ENCODE measurements at places on chromosomes 4 and X.

- peaks cover 32% of the 10 kb centered on the region for H3K36me3 ChIP-seq
- H3K4me1 ChIP-seq: peaks cover 6% of the 10 kb centered on the region
- H3K4me3 ChIP-seq: no peak overlapping the region
- no peaks in the 10 kb centered on the region for H3K27me3 ChIP-seq
Measured at GRCh38 chrX:115632455-115632854, 71.5 kb downstream of the PLS3 start.

DNA sequence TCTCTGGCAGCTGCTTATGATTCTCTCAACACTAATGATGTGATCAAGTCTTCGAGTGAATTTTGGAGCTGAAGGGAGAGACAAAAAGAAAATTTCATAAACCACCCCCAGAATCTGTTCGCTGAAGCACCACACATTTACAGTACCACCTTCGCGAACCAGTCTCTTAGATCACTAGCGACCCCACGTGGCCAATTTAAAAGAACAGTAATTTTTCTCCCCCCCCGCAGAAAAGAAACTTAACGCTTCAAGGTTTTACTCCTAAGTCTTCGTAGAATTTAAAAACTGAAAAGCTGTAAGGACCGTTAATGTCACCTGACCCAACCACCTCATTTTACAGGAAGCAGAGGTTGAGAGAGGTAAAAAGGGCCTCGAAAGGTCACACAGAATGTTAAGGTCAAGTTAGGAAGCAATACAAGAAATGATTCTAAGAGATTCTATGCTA is 187.5 kb downstream of the QDPR start:
- no peak overlapping the region for H3K27ac ChIP-seq
- no peak for DNase-seq
- peak overlapping the region; percentile 25 for H3K4me3 ChIP-seq
- H3K36me3 ChIP-seq: no peaks in the 10 kb centered on the region

- no peak overlapping the region for H3K4me3 ChIP-seq
- no peak overlapping the region for H3K27ac ChIP-seq
- H3K27me3 ChIP-seq: no peaks in the 10 kb centered on the region
- peak; percentile 42 for DNase-seq
- H3K36me3 ChIP-seq: peaks cover 20% of the 10 kb centered on the region
- peaks cover 12% of the 10 kb centered on the region for H3K4me1 ChIP-seq
Measured at GRCh38 chr4:3402491-3403347, 39.0 kb upstream of the HGFAC start.

DNA sequence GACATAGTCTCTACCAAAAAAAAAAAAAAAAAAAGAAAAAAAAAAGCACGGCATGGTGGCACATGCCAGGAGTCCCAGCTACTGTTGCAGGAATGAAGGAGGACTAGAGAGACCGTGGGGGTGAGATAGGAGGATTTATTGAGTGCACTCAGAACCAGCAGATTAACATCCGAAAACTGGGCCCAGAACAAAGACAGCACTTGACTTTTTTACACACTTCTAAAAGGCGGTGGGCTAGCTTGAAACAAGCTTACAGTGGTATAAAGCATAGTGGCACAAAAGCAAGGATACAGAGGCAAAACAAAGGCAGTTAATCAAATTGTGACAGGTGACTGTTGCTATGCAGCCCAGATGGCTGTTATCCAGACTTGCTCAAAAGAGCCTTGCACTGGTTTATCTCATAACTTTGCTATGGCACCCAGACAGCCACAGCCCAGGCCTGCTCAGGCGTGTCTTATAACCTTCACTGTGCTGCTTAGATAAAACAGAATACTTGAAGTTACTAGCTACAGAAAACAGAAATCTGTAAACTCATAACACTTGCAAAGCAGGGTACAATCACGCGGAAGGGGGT is 9.9 kb upstream of the PI4K2B start:
- no peaks in the 10 kb centered on the region for H3K4me1 ChIP-seq
- no peak overlapping the region for H3K27ac ChIP-seq
- DNase-seq: no peak
- no peaks in the 10 kb centered on the region for H3K27me3 ChIP-seq

GRCh38 chr4:150962245-150962644 is 52.8 kb downstream of the LRBA start:
- H3K27me3 ChIP-seq: no peaks in the 10 kb centered on the region
- H3K27ac ChIP-seq: no peak overlapping the region
- no peak for DNase-seq
- peaks cover 17% of the 10 kb centered on the region for H3K36me3 ChIP-seq
- no peaks in the 10 kb centered on the region for H3K4me1 ChIP-seq

DNA sequence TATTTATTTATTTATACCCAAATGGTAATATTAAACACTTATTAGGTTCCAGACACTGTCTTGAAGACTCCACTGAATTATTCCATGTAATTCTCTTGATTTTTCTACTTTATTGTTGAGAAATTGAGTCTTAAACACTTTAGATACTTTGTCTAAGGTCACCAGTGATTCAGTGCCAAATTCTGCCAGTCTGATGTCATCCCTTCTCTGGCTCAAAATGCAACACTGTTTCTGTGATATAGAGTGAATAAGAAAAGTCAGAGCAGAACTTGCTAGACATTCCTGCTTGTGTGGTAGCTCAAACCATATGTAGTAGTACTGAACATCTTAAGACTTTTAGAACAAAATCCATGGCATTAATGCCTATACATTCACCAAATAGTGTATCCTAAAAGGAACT is 164.3 kb downstream of the GABRB1 start:
- no peaks in the 10 kb centered on the region for H3K4me1 ChIP-seq
- H3K36me3 ChIP-seq: no peaks in the 10 kb centered on the region
- no peak overlapping the region for H3K27ac ChIP-seq
- no peak for DNase-seq
- H3K4me3 ChIP-seq: no peak overlapping the region

DNA sequence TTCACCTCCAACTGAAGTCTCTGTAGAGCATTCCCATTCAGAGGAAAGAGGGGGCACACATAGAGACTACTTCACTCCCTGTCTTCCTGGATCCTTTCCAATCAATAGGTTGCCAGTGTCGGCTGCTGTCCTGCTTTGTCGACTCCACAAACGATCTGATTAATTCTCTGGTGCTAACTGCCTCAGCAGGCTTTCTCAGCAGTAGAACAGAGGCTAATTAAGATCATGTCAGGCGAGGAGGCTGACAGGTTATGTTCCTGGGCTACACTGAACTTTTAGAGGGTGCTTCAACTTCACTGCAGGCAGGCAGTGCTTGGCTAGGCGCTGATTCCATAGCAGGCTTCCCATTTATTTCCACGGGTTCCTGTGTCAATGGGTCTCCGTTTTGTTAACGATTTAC is 79.2 kb downstream of the GRIA3 start:
- H3K27me3 ChIP-seq: no peaks in the 10 kb centered on the region
- H3K27ac ChIP-seq: no peak overlapping the region
- DNase-seq: no peak
- H3K4me3 ChIP-seq: peak overlapping the region; percentile 29

- H3K27ac ChIP-seq: peak overlapping the region; percentile 88
- H3K27me3 ChIP-seq: peaks cover 6% of the 10 kb centered on the region
- peaks cover 16% of the 10 kb centered on the region for H3K36me3 ChIP-seq
Measured at GRCh38 chr4:3291969-3292570, 751 bp upstream of the RGS12 start.

- H3K36me3 ChIP-seq: no peaks in the 10 kb centered on the region
- H3K4me3 ChIP-seq: no peak overlapping the region
- no peaks in the 10 kb centered on the region for H3K4me1 ChIP-seq
- peak overlapping the region; percentile 85 for H3K27ac ChIP-seq
Measured at GRCh38 chrX:45479835-45480422, 279.3 kb upstream of the DIPK2B start.

- no peak for DNase-seq
- H3K4me1 ChIP-seq: no peaks in the 10 kb centered on the region
- H3K27me3 ChIP-seq: no peaks in the 10 kb centered on the region
- peak overlapping the region; percentile 30 for H3K27ac ChIP-seq
- H3K36me3 ChIP-seq: no peaks in the 10 kb centered on the region
Measured at GRCh38 chrX:34350561-34351335, 218.6 kb upstream of the FAM47A start.

- no peak overlapping the region for H3K27ac ChIP-seq
Measured at GRCh38 chr4:149048451-149049143, 606.4 kb upstream of the NR3C2 start.

GRCh38 chr4:9808077-9808476 is 26.6 kb downstream of the DRD5 start:
- no peak overlapping the region for H3K27ac ChIP-seq
- H3K27me3 ChIP-seq: peaks cover 12% of the 10 kb centered on the region
- H3K4me3 ChIP-seq: no peak overlapping the region
- peaks cover 28% of the 10 kb centered on the region for H3K4me1 ChIP-seq
- DNase-seq: no peak

DNA sequence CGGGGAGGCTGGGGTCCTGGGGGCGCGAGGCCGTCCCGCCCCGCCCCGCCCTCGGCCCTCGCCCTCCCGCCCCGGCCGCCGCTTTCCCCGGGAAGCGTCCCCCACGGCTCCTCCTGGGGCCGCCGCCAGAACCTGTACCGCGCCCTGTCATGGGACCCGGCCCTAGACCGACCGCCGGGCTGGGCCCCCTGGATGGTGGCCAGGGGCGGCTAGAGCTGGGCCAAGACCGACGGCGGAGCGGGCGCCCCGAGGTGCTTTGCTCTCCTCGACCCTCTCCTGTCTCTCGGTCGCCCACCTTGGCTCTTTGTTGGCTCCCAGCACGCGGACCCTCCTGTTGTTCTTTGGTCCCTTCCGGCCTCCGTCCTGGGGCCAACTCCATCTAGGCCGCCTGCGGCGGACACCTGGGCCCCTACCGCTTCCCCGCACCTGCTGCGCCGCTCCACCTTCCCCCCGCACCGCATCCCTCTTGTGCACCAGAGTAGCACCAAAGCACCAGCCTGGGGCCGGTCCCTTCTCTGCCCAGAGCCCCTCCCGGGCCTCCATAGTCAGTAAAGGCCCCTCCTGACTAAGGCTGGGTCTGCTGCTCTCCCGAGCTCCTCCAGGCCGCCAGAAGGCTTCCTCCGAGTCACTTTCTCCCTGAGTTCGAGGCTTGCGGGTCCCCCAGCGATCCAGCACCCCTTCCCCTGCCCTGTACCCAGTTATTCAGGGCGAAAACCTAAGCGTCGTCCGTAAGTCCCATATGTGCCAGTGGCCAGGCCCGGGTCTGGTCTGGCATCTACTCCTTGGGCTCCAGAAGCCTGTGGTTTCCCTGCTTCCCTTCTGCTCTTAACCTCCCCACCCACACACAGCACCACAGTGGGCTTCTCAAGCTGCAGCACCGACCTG is 587 bp downstream of the TACC3 start:
- peak overlapping the region; percentile 83 for H3K27ac ChIP-seq
- H3K27me3 ChIP-seq: no peaks in the 10 kb centered on the region
- H3K4me3 ChIP-seq: peak overlapping the region; percentile 92
- H3K4me1 ChIP-seq: peaks cover 9% of the 10 kb centered on the region
- no peak for DNase-seq

GRCh38 chrX:23434356-23434884 is 99.8 kb downstream of the PTCHD1 start:
- DNase-seq: no peak
- no peaks in the 10 kb centered on the region for H3K27me3 ChIP-seq
- no peak overlapping the region for H3K27ac ChIP-seq
- no peaks in the 10 kb centered on the region for H3K4me1 ChIP-seq

GRCh38 chr4:40749717-40750460 is at the start of gene NSUN7:
Gene NSUN7, plus strand, starts transcription at chr4:40749955. Its CDS starts 739 bp downstream, at chr4:40750694.
- peak; percentile 89 for DNase-seq
- H3K36me3 ChIP-seq: peaks cover 10% of the 10 kb centered on the region
- H3K27ac ChIP-seq: peak within 1 kb of the TSS; percentile 86

Data from type B pancreatic cell (in vitro differentiated cells).